CD4-positive, alpha-beta T cell (primary cell): ENCODE measurements at places on chromosomes 12 and 14.

DNA sequence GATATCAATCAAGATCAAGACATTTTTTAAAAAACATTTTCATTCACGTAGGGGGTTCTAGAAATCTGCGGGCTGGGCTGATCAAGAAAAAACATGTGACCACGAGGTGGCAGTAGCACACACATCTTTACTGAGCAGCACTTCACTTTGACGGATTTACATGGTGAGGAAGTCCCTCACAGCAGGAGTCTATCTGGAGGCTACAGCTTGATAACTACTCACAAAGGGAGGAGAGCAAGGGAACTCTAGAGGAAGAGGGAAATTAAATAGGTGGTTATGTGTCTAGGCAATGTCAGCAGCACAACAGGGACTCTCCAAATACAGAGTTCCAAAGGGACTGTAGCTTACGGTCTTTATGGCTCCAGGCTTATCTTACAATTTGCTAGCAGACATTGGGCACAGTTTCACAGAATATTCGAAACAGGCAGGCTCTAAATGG, 248.1 kb downstream of the DPY19L2 start:
- DNase-seq: peak; percentile 6

DNA sequence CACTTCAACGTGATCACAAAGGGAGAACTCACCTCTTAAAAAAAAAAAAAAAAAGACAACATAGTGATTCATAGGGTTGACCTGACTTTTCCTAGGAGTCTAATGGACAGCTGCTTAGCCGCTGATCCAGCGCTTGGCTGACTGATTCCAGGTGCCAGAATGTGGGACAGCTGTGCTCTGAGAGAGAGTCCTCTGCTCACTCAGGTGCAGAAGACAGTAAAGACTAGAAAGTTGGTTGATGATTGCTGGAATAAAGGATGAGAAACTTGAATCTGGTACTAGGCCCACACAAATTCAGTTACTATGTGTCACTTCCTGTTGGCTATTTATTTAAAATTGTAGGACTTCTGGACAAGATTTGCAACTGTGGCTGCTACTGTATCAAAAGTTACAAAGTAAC, 229.4 kb downstream of the CHST11 start:
- DNase-seq: no peak

GRCh38 chr12:8078398-8078797, 3.7 kb upstream of the NECAP1 start:
- DNase-seq: peak; percentile 76

- DNase-seq: peak; percentile 92
Observed at GRCh38 chr12:57229634-57230380, at the start of gene SHMT2. SHMT2 (plus strand) TSS chr12:57229711; CDS start chr12:57229779, 68 bp downstream.

GRCh38 chr12:80821513-80822000, 104.8 kb downstream of the MYF5 start:
- no peak for DNase-seq

GRCh38 chr14:91350813-91351511, 66.7 kb downstream of the CCDC88C start:
- peak; percentile 30 for DNase-seq

DNA sequence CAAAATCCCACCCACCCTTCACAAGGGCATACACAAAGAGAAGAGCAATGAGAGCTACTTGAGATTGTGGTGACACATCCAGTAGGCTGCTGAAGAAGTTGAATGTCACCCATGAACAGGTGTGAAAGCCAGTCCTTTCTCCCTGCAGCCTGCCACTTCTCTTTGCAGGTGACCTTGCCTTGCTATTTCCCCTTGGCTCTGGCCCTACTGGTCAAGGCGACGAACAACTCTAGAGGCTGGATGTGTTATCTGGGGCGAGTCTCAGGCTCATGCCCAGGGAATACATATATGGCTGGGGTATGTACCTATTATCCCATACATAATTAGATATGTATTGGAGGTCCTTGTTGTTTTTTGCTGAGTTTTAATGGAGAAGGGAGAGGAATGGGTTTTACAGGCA, 70.2 kb upstream of the EGLN3 start:
- no peak for DNase-seq

GRCh38 chr14:97271451-97271960, 474.3 kb downstream of the VRK1 start:
- DNase-seq: no peak

GRCh38 chr14:20343862-20344220, 406 bp downstream of the PARP2 start:
- DNase-seq: no peak

DNA sequence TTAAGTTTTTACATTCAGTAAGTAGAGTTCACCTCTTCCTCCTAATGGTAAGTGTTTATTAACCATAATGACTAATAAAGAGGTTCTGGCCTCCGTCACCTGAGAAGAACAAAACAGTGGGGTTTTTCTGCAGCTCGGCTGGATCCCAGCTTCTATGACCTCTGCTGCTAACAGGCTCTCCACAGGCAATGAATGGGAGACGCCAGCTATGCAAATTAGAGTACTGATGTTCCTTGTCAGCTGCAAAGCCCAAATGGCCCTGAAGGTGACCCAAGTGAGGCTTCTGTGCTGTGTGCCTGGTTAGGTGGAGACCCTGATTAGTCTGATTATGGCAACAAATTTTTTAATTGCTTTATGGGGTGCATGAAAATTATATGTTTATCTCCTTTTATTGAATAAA, 218.1 kb downstream of the APAF1 start:
- DNase-seq: no peak

GRCh38 chr12:7917392-7918267, 18.4 kb downstream of the SLC2A3 start:
- no peak for DNase-seq

- DNase-seq: no peak
Observed at GRCh38 chr14:28876572-28876945, 110.0 kb downstream of the FOXG1 start.

- DNase-seq: no peak
Observed at GRCh38 chr14:92314182-92314581, 8.8 kb upstream of the SLC24A4 start.

GRCh38 chr12:82801951-82802610, 115.4 kb downstream of the TMTC2 start:
- no peak for DNase-seq

DNA sequence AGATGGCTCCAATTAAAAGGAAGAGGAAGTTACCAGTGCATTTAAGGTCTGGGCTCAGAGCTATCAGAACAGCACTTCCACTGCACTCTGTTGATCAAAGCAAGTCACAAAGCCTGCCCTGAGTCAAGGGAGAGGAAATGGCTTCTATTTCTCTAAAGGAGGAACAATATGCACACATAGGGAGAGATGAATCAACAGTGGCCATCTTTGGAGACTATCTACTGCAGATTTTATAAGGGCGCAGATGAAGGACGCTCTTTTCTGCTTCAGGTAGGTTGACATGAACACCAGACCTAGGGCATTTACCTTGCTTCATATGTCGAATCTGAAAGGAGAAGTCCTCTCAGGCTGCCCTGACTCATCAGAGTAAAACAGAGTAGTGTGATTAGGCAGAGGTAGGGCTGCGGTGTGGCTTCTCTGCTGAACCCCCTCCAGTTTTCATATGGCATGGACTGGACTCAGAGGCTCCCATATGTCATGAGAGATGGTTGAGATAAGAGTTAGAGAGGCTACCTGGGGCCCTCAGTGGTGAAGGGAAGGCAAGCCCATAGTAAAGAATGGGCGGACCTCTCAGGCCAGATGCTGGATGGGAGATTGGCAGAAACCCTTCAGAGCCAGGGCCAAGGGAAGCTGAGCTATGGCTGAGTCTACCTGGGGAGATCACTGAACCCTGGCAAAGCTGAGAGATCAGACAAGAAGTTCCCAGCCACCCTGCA, 84.4 kb downstream of the ARF6 start:
- DNase-seq: peak; percentile 26

GRCh38 chr14:38999949-39000348, 103.1 kb downstream of the SEC23A start:
- no peak for DNase-seq

DNA sequence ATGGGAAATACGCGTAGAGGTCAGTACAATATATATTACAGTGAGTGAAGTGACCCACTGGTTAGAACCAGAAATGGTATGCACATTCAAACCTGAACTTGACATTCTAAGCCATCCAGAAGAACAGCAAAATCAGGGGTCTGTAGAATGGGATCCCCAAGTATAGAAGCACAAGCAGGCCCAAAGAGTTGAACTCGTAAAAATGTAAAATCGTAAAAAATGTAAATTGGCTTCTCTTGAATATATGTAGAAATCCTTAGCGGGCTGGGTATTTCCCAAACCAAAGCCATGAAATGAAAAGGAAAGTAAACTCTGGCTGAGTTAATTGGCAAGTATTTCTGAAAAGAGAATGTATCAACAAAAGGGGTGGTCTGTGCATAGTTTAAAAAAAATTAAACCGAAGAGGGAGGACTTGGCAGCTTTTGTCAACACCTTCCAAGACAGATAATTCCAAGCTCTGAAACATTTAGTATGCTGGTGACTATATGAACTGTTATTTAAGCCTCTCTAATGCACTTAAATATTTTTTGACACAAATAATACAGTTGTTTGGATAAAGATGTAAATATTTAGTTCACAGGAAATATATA, 1505.6 kb upstream of the FLRT2 start:
- no peak for DNase-seq

GRCh38 chr12:89469361-89469760, 55.2 kb downstream of the GALNT4 start:
- no peak for DNase-seq

- no peak for DNase-seq
Observed at GRCh38 chr14:45426685-45427282, 173.8 kb upstream of the MIS18BP1 start.

DNA sequence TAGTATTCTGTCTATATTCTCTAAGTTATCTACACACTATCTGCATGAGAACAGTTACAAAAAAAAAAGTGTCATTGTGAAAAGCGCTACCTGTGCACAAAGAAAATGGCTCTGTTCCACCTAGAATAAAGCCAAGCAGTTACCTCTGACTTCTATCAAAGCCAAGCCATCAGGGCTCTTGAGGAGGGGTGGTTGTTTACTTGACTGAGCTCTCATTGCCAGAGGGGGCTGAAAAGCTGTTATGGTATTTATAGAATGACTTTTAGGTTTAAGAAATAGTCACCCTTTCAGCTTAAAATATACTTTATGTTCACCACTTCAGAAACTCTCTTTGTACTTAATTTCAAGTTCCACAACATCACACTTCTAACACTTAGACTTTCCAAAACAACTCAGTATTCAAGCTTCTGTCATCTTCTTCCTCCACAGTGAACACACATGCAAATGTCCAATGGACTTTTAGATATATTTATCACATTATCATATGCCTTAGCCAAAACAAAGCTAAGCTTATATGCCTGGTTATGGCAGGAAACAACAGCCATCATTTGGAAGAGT, 7.5 kb downstream of the ITPR2 start:
- DNase-seq: no peak

DNA sequence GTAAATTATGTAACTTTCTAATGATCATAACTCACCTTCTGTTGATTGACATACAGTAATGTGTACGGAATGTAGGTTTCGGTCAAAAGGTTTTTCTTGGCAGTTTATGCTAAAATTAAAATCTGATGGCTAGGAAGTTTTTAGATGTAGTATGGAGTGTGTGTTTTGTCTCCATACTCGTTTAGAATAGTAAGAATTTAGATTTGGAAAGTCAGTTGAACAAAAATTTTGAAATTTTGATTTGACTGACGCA, 859 bp downstream of the PALS1 start:
- no peak for DNase-seq

- DNase-seq: no peak
Observed at GRCh38 chr14:61505815-61506809, 184.7 kb downstream of the PRKCH start.

- DNase-seq: no peak
Observed at GRCh38 chr14:63986789-63987533, 134.2 kb downstream of the SYNE2 start.

DNA sequence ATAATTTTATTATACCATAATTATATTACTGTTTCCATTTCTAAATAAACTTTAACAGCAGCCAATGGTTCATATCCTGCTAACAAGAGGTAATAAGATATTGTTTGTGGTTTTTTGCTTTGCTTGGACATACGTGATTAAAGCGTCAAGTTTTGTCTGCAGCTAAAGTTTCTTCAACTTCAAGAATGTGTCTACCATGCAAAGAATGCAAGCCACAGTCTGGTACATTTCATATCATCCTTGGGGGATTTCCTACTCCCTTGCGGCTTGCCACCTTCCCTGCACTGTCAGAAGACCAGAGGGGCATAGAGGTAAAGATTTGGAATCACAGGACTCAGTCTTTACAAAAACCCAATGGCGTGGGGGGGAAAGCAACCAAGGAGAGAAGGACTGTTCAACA, 125.2 kb downstream of the MED13L start:
- DNase-seq: no peak

GRCh38 chr14:100350276-100350926, 27.3 kb downstream of the SLC25A47 start:
- DNase-seq: no peak

GRCh38 chr12:101186291-101186690, 23.7 kb downstream of the SLC5A8 start:
- DNase-seq: no peak

DNA sequence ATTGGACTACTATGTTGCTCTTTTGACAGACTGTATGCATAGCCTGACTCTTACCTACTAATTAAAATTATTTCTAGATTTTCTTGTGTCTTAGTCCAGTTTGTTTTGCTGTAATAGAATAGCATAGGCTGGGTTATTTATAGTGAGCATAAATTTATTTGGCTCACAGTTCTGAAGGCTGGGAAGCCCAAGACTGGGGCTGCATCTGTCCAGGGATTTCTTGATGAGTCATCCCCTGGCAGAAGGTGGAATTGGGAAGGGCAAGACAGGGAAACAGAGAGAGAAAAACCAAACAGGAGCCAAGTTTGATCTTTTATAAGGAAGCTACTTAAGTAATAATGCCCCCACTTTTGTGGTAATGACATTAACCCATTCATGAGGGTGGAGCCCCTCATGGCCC, 759.2 kb upstream of the LRFN5 start:
- DNase-seq: no peak

- DNase-seq: no peak
Observed at GRCh38 chr14:75290851-75291250, 12.2 kb downstream of the FOS start.

GRCh38 chr12:116677202-116677661, 60.6 kb downstream of the SPRING1 start:
- DNase-seq: no peak

- peak; percentile 16 for DNase-seq
Observed at GRCh38 chr12:24955389-24955788, 6.5 kb upstream of the BCAT1 start.

DNA sequence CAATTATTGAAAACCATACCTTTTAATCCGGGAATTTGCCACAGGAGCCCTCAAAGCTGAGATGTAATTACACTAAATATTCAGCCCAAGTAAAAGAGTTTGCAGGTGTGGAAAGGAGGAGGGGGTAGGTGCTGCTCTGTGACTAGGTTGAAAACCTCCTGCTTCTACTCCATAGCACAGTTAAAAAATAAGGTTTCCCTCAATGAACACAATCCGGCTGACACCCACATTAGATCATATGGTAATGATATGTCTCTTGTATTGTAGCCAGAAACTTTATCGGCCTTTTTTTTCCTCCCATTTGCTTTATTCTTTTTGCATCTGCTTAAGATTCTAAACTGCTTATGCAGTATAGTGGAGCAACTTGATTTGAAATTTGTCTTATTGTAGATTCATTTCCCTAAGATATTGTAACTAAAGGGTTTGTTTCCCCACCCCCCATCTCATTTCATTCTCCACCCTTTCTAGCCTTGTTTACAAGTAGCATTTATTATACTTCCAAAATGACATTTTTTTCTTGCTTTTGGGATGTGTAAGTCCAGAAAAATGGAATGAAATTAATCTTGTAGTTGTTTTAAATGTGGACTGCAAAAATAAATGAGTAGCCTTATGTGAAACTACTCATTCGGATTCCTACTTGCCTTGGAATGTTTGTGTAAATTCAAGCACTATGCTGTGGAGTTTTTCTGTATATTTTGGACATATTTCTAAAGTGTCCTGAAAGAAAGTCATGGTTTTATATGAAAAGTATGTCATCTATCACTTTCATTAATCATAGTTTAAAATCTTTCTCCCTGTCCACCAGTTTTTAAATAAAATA, at the start of gene DCN:
TSS of gene DCN (minus strand) at position 182 of the 820 bp plus-strand sequence. CDS start 4,265 bp downstream, outside the sequence.
- no peak for DNase-seq
